ENCODE measurements at places on chromosomes 11 and 22.

DNA sequence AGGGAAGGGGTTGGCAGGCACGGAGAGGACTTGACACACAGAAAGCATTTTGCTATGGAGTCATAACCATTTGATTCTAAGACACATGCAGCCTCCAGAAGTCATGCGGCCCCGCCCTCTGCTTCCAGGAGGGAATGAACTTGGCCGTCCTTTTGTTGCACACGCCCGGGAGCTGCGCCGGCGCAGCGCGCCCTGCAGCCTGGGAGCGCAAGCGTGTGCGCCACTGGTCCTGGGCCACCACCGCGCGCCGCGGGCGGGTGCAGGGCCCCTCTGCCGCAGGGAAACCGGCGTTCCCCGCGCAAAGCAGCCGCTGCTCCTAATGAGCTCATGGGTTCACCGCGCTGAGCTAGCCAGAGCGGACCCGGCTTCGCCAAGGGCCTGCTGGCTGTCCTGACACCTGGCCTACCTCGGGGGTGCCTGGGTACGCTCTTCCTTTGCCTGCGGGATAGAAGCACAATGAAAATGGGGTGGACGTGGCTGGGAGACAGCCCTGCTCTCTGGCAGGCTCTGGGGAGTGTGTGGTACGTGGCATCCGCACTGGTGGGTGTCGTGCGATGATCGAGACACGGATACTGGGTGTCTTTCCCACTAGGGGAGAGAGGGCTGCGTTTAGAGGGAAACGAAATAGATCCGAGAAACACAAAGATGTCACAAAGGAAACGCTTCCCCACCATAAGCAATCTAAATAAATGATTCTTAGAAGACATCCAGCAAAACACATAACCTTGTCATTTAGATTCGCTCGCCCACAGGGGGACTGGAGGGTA lies 669 bp downstream of the MICAL3 start:
- DNase-seq: no peak

DNA sequence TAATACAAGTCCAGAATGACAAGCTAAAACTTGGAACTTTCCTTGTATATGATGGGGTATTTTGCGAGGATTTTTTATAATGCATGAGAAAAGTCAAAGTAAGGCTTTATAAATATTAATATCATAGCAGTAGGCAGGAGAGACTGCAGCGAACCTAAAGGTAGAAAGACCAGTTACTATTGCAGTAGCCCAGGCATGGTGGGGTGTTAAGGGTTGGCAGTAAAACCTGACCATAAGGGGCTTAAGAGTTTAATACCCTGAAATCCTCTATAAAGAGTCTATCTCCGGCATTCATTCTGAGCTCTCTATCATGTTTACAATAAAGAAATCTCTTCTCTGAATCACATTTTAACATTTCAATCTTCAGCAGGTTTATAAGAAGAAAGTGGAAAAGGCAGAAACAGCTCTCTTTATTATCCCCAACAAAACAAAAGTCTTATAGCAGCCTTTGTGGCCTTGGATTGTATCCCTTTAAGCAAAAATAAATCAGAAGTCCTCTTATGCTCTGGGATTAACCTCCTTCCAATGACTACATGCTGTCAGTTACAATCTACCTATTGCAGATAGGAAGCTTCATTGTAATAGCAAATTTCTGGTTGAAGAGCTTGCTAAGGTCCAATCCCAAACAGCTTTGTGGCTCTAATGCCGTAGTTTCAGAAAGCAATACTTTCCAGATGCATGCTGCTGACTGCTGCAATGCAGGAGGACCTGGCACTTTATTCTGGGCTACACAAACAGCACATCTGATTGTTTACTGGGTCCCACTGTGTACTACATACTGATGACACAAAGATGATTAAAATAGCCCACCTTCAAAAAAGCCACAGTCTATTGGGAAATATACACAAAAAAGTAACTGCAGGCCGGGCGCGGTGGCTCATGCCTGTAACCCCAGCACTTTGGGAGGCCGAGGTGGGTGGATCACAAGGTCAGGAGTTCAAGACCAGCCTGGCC lies 45.8 kb downstream of the SIK3 start:
- no peak for DNase-seq

DNA sequence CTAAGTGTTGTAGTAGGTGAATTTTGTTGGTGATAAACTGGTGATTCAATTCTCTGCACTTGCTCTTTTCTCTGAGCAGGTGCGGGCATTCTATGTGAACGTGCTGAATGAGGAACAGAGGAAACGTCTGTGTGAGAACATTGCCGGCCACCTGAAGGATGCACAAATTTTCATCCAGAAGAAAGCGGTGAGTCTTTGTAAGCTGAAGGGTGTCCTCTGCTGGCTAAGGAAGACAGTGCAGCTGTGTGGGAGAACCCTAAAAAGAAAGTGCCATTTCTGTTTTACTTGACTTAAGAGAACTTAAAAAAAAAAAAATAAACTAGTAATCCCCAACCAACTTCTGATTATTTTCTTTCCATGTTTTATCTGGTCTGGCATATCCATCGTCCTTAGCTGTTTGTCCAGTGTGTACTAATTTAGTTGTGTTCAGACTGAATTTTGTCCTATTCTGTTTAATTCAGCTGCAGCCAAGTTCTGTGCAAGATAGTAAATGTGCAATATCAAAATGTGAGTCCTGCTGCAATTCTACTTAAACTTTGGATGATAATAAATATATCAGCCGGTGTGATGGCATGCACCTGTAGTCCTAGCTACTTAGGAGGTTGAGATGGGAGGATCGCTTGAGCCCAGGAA lies 29.6 kb downstream of the CAT start:
- peak; percentile 30 for DNase-seq

DNA sequence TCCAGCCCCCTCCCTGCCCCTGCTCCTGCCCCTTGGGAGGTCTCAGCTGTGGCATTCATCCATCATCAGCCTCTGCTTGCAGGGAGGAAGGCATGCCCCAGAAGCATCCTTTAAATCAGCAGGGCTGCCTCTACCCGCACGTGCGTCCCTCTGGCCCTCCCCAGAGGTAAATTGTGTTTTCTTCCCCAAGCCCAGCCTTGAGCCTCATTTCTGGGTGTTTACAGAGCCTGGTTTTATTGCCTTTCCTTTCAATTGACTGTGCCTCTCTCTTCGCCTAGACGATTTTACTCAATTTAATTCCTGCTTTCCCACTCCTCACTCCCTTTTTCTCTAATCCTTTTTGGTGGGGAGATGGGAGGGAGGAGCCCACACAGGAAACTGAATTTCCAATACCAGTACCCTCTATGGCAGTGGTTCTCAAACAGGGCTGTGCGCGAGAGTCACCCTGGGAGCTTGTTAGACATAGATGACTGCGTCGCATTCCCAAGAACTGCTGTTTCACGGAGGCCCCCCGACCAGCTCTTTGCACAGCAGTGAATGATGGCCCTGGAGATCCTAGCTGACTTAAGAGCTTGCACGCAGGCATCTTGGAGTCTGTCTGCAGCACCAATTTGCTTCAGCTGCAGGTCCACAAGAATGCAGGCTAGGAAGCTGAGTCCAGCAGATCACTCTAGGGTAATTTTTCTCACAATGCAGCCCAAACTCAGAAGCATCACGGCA lies 15.1 kb upstream of the OAF start:
- no peak for DNase-seq

- no peak for DNase-seq
Observed at GRCh38 chr22:32518848-32519247, 44.2 kb downstream of the FBXO7 start.

DNA sequence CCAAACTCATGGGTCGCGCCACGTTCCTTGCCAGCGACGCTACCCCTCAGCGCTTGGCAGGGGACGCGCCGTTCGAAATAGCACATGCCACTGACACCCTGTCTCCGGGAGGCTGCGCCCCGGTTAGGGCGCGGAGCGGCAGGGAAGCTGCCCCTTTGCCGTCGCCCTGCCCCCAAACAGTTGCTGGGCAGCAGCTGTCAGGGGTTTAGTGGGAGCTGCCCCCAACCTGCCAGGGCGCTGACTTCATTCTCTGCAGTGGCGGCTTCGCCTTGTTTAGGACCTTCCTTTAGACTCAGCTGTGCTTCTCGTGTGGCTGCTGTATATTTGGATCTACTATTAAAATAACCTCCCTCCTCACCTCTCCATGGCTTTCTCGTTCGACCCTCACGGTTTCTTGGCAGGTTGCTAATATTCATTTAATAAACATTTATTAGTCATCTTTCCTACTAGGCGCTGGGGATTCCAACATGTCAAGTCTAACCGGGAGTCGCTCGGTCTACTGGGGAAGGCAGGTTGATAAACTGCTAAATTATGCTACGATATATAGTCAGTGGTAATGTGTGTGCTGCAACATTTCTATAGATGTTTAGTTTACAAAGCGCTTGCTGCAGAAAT lies 782 bp downstream of the TMEM109 start:
- DNase-seq: no peak

GRCh38 chr22:46953968-46954765 lies 191.7 kb downstream of the TBC1D22A start:
- no peak for DNase-seq

- no peak for DNase-seq
Observed at GRCh38 chr11:121143921-121144320, 42.9 kb downstream of the TECTA start.

- no peak for DNase-seq
Observed at GRCh38 chr11:3046190-3046589, 11.0 kb downstream of the CARS1 start.

DNA sequence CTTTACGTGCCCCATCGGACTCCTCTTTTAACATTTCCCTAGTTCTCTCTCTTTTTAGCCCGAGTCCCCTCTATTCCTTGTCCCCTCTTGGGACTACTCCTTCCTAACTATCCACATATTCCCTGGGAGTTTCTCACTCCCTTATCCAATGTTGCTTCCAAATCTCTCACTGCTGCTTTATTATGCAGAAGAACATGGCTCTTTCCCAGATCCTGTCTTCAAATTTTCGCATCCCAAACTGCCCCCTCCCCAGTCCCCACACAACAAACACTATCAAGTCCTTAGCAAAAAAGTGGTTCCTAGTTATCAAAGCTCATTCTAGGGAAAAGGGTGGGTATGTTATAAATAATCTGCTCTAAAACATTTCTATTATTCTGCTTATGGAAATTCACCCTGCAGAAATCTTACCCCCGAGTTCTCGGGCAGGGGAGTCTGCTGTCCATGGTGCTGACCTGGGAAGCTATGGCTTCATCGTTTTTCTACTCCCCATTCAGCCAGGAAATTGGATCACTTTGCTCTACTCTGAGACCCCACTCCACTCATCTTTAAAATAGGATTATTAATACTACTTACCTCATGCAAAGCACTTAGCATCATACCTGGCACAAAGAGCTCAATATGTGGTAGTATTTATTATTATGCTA lies 393.5 kb downstream of the BUD13 start:
- peak; percentile 13 for DNase-seq

GRCh38 chr11:56624661-56625110 lies 10.0 kb upstream of the OR5M1 start:
- DNase-seq: no peak

GRCh38 chr22:42907404-42908373 lies 50.6 kb upstream of the ARFGAP3 start:
- no peak for DNase-seq

DNA sequence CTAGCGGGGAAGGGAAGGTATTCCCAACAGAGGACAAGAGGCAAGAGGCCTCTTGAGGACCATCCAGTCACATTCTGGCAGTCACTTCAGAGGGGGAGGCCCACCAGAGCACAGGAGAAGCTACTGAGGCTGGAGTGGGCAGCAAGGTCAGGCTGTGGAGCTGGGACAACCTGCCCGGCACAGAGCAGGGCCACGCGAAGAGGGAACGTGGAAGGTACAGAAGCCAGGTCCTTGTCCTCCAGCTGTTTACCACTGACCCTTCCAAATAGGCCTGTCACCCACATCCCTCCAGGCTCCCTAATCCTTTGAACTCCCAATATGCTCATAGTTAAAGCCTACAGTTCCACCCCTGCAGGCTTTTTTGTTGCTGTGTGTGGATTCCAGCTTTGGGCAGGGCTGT lies 76.9 kb downstream of the IGLL1 start:
- no peak for DNase-seq

GRCh38 chr11:61091373-61092279 lies 10.7 kb upstream of the CD5 start:
- DNase-seq: no peak

GRCh38 chr11:134554861-134555260 lies 142.8 kb upstream of the B3GAT1 start:
- no peak for DNase-seq

DNA sequence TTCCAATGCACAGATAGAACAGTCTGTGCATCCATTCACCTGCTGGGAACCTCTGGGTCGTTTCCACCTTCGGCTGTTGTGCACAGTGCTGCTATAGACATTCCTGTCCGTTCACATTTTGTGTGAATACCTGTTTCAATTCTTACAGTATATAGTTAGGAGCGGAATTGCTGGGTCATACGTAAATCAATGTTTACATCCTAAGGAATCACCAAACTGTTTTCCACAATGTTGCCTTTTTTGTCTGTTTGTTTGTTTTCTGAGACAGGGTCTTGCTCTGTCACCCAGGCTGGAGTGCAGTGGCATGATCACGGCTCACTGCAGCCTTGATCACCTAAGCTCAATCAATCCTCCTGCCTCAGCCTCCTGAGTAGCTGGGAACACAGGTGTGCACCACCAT lies 158.3 kb downstream of the CRYBB2 start:
- DNase-seq: no peak

- DNase-seq: no peak
Observed at GRCh38 chr11:76335842-76336241, 45.1 kb downstream of the THAP12 start.
